ENCODE measurements at places on chromosomes 5 and 9. TPM values are rescaled to one million over a fixed set of nuclear protein-coding genes. Genes with fewer than 3 reads are reported as not detected.

Gene OTP
- polyA plus RNA-seq, result not detected

Gene PTGS1
- 1.8 TPM for polyA plus RNA-seq

Gene PAEP
- polyA plus RNA-seq, result not detected

Gene OTULINL
- 6.5 TPM for polyA plus RNA-seq

Gene C6
- 0.67 TPM for polyA plus RNA-seq

Gene HAVCR1
- 0.10 TPM for polyA plus RNA-seq

Gene DNAH5
- polyA plus RNA-seq, result not detected

Gene NMUR2
- not detected for polyA plus RNA-seq

Gene SLU7
- polyA plus RNA-seq, result 32.9 TPM

DNA sequence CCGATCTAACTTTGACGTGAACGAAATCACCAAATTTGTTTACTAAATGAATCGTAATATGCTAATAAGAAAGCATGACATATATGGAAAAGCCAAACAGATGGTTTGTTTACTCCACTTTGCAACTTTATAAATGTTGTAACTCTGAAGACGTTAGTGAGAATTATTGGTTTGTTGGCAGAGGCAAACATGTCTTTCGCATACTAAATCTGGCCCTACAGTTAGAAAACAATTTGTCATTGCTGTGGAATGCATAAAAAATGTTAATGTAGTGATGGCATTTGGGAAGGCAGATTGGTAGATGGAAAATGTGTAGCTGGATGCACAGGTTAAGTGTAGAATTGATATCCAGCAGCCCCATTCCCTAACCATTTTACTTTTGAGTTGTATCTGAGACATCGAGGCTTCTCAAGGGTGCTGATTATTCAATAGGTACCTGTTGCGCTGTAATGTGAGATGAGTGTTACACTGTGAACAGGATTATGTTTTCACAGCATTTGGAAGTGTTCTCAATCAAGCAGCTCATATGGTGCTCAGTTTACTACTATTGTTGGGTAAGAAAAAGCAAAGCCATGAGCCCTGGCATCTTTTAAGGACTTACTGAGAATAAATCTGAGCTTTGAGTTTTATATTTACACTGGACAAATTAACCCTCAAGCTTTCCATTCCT lies 444.8 kb downstream of the BNC2 start:
- H3K4me1 ChIP-seq, result no peaks in the 10 kb centered on the region
- H3K4me3 ChIP-seq, result no peak overlapping the region
- no peak for DNase-seq
- H3K27me3 ChIP-seq, result no peaks in the 10 kb centered on the region
- H3K27ac ChIP-seq, result no peak overlapping the region

DNA sequence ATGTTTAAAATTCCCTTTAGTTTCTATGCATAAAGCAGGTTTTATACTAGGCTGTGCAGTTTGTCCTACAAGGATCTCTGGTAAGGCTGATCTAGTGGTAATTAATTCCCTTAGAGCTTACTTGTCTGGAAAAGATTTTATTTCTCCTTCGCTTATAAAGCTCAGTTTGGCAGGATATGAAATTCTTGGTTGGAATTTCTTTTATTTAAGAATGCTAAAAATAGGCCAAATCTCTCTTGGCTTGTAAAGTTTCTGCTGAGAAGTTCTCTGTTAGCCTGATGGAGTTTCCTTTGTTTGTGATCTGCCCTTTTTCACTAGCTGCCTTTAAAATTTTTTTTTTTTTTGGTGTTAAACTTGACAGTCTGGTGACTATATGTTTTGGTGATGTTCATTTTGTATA lies 237.1 kb upstream of the TLE4 start:
- no peaks in the 10 kb centered on the region for H3K36me3 ChIP-seq
- no peaks in the 10 kb centered on the region for H3K4me1 ChIP-seq
- DNase-seq, result no peak
- H3K27me3 ChIP-seq, result no peaks in the 10 kb centered on the region
- H3K4me3 ChIP-seq, result no peak overlapping the region

GRCh38 chr9:33197279-33198152 lies 30.4 kb upstream of the B4GALT1 start:
- no peaks in the 10 kb centered on the region for H3K36me3 ChIP-seq
- H3K27me3 ChIP-seq, result no peaks in the 10 kb centered on the region
- H3K4me1 ChIP-seq, result no peaks in the 10 kb centered on the region
- no peak overlapping the region for H3K27ac ChIP-seq

GRCh38 chr9:91580136-91580535 lies 156.5 kb upstream of the NFIL3 start:
- no peaks in the 10 kb centered on the region for H3K27me3 ChIP-seq
- H3K27ac ChIP-seq, result no peak overlapping the region
- no peaks in the 10 kb centered on the region for H3K36me3 ChIP-seq
- no peak overlapping the region for H3K4me3 ChIP-seq
- H3K4me1 ChIP-seq, result no peaks in the 10 kb centered on the region

GRCh38 chr5:116421080-116421629 lies 153.5 kb downstream of the SEMA6A start:
- no peaks in the 10 kb centered on the region for H3K36me3 ChIP-seq
- no peak overlapping the region for H3K4me3 ChIP-seq
- H3K27ac ChIP-seq, result no peak overlapping the region
- H3K27me3 ChIP-seq, result no peaks in the 10 kb centered on the region
- no peaks in the 10 kb centered on the region for H3K4me1 ChIP-seq

DNA sequence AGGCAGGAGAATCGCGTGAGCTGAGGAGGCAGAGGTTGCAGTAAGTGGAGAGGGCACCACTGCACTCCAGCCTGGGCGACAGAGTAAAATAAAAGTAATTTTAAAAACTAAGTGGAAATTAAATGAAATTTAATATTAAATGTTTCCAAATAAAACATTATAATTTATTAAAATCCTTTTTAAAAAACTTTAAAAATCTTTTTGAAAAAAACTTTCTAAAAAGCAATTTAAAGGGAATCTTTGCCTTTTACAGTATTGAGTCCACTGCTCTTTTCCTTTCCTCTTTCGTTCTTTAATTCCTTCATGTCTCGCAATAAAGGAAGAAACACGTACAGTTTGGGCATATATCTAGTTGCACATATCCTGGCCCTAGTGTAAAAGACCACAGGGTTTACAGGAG lies 77.8 kb upstream of the DMRT1 start:
- DNase-seq, result no peak
- no peaks in the 10 kb centered on the region for H3K27me3 ChIP-seq
- no peaks in the 10 kb centered on the region for H3K36me3 ChIP-seq
- no peak overlapping the region for H3K4me3 ChIP-seq
- no peak overlapping the region for H3K27ac ChIP-seq
- H3K4me1 ChIP-seq, result no peaks in the 10 kb centered on the region

GRCh38 chr5:96322217-96322616 lies 110.8 kb downstream of the PCSK1 start:
- H3K27ac ChIP-seq, result no peak overlapping the region
- DNase-seq, result no peak
- no peaks in the 10 kb centered on the region for H3K36me3 ChIP-seq
- H3K4me1 ChIP-seq, result no peaks in the 10 kb centered on the region
- no peak overlapping the region for H3K4me3 ChIP-seq

- H3K4me3 ChIP-seq, result no peak overlapping the region
- H3K36me3 ChIP-seq, result no peaks in the 10 kb centered on the region
- DNase-seq, result no peak
- no peak overlapping the region for H3K27ac ChIP-seq
- no peaks in the 10 kb centered on the region for H3K4me1 ChIP-seq
Measured at GRCh38 chr5:92917044-92917443, 664.0 kb downstream of the NR2F1-AS1 start.

- H3K27me3 ChIP-seq, result peaks cover 5% of the 10 kb centered on the region
- H3K4me1 ChIP-seq, result no peaks in the 10 kb centered on the region
- H3K36me3 ChIP-seq, result no peaks in the 10 kb centered on the region
- no peak overlapping the region for H3K27ac ChIP-seq
- no peak for DNase-seq
Measured at GRCh38 chr5:159814805-159815585, 101.3 kb upstream of the ADRA1B start.

- no peaks in the 10 kb centered on the region for H3K27me3 ChIP-seq
- DNase-seq, result peak; percentile 78
- no peak overlapping the region for H3K4me3 ChIP-seq
Measured at GRCh38 chr5:133944263-133945185, 23.9 kb downstream of the C5orf15 start.

DNA sequence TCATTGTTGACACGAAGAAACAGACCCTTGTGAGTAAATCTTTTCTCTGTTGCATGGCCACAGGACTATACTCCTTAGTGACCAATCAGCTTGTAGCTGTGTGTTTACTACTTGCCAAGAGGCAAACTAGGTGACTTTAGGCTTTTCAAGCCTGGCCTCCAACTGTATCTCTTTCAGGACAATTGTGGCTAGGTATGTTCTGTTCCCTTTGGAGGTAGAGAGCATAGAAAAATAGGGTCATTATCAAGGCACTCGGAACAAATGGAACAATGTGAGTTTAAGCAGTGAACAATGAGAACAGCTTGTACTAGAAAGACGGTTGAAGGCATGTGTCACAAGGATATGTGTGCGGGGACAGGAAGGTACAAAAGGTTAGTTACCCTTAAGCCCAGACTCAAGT lies 48.1 kb downstream of the SLC46A2 start:
- H3K36me3 ChIP-seq, result peaks cover 3% of the 10 kb centered on the region
- no peaks in the 10 kb centered on the region for H3K4me1 ChIP-seq
- H3K27me3 ChIP-seq, result no peaks in the 10 kb centered on the region
- no peak for DNase-seq
- H3K4me3 ChIP-seq, result no peak overlapping the region

All from small intestine (tissue), 16 donors.